ENCODE measurements at places on chromosomes 3 and 15.

DNA sequence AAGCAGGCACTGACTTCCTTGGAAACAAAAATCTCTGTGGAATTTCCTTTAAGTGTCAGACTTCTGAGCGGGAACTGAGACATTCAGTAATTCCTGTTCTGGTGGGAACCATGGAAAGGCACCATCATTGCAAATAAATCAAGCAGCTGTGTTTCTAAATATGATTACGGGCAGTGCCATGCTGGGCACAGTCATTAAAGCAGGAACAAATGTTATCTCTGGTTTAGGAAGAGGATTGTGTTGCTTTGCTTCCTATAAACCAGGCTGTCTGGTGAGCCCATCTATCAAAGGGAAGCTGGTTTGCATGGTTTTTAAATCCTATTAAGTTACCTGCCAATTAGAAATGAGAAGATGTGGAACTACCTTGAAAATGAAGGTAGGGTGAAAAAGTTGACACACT, 86.7 kb downstream of the EBLN2 start:
- no peak for DNase-seq

DNA sequence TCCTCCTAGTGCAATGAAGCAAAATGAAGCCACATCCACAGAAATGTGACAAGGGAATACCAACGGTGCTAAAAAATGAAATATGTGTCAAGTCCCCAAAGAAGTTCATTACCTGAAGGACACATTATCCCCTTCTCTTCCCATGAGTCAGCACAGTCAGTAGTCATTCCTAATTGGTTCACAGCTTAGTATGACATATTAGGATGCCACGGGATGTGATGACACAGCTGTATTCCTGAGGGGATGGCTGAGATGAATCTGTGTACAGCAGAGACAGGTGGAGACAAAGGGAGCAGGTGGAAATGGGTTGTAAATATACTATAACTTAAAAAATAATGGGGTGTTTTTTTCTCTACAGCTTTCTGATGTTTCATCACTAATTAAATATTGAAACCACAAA, 273.4 kb downstream of the ARRDC4 start:
- DNase-seq, result no peak

- no peak for DNase-seq
These were observed 138.6 kb downstream of the SUCLG2 start for GRCh38 chr3:67515778-67516177.

DNA sequence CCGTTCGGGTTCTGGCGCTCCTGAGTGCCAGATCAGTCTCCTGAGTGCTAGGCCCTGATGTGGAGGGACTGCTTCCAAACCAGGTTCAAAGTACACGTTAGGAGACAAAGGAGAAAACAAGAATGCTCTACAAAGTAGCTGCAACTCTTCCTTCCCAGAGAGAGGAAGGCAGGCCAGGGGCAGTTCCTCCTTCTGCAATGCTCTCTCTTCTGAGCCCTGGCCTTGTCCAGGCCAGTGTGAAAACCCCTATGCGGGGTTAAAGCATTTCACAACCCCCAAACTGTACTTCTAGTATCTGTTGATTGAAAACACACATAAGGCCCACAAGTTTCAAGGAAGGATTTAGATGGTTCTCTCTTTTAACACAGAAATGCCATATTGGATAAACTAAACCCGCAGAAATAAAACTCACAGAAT, 9.7 kb upstream of the CALML4 start:
- no peak for DNase-seq

GRCh38 chr3:197327701-197328100, 29.3 kb upstream of the DLG1 start:
- DNase-seq, result no peak

DNA sequence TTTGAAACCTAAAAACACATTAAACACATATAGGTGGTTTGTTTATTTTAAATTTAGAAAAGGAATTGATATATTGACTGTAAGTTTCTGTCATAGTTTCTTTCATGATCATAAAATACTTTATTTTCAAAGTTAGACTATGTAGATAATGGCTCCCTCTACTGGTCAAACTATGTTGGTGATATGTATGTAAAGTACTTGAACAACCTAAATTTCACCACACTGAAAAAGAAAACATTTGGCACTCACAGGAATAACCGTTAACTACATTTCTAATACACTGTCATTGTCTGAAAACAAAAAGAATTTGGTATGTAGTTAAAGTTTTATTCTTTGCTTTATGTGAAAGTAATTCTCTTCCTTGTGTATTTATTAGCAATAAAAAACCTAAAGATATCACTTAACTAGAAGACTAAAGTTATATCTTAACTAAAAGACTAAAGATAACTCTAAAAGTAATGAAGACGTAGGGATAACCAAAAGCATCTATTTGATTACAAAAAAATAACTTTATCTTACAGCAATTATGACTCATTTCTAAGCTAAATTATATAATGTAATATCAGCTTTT, 427.5 kb downstream of the VGLL3 start:
- DNase-seq, result no peak

DNA sequence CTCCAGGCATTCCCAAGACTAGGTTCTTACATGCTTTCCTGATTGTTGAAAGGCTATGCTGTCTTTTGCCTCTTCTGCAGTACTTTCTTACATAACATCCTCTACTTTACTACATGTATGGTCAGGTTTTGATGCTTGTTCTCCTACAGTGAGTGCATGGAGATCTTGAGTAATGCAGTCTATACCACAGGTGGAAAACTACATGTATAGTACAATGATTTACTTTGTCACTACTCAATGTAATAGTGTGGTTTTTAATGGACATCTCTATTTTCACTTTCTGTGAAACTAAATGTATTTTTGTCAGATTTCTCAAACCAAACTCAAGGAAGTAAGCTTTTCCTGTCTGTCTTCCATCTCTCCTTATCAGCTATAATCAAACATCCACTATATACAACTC, 657.0 kb downstream of the TUSC7 start:
- no peak for DNase-seq

GRCh38 chr3:155647206-155647605, 97.7 kb downstream of the PLCH1 start:
- DNase-seq, result no peak

DNA sequence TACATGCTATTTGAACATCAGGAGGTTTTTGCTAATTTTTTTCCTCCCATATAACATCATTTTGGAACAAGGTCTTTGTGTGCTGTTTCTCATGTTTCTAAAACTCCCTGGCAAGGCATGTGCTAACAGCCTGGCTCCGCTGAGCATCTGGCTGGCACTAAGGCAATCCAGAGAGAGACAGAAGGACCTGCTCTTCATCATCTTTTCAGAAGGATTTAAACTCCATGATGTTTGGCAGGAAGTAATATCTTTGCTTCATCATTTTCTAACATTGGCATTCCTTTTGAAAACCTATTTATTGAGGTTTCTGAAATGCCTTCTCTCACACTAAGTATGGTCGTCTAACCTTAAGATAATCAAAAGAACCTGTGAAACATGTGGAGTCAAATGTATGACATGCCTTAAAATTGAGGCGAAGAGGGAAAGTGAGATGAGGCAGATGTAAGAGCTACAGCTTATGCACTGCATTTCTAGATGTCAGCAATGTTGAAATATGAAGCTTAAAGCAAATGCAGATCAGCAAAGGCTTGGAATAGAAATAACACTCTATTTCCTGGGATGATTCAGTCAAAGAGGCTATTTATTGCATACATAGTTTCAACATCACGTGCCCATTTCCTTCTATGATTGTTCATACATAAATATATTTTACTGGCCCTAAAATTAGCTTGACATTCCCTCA, 592.0 kb downstream of the ZNF385D start:
- no peak for DNase-seq

- no peak for DNase-seq
These were observed 140.9 kb upstream of the TP63 start for GRCh38 chr3:189490337-189490736.

GRCh38 chr3:81308306-81308705, 453.1 kb downstream of the GBE1 start:
- no peak for DNase-seq

DNA sequence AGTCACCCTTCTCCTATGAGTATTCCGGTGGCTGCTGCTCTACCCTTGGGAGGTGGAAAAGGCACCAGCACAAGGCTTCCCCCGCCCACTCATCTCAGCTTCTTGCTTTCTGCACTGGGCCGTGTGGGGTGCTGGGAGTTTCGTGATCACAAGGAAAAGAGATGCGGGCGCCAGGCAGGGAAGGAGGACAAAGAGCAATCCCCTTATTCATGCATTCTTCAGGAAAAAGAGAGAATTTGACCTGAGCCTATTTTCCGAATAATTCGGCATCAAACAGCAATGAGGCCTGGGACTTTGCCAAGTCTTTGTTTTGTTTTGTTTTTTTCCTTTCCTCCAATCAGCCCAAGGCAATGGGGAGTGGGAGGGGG, 102.2 kb upstream of the LPP start:
- DNase-seq, result no peak

DNA sequence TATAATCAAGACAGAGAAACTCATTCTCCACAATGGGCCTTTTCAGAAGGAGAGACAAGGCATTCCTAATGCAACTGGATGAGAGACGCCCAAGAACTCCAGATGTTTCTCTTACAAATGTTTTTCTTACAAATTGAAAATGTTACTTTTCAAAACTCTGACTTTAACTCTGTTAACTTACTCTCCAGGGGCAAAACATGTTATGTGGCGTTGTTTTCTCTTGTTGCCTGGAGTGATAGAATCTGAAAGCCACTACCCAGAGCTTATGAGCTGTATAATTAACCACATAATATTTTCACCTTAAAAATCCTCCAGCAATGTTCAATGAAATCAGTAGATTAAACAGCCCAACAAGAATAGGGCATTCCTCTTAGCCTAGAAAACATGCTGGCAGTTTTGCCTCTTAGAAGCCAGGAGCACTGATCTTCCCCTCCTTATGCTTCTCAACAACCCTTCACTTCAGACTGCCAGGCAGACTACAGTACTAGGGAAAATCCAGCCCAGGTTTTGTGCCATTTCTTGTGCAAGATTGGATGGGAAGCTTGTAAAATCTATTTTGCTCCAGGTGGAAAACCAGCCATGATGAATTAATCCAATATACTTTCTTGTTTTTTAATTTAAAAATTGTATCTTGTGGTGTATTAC, 186.7 kb upstream of the GADL1 start:
- no peak for DNase-seq

GRCh38 chr3:62919784-62920465, 44.7 kb upstream of the CADPS start:
- DNase-seq, result no peak

- DNase-seq, result no peak
These were observed 28.9 kb downstream of the CLEC3B start for GRCh38 chr3:45055032-45055410.

- DNase-seq, result no peak
These were observed 71.9 kb downstream of the ANXA2 start for GRCh38 chr15:60325905-60326304.

- no peak for DNase-seq
These were observed 802.6 kb upstream of the ALCAM start for GRCh38 chr3:104564045-104564643.

DNA sequence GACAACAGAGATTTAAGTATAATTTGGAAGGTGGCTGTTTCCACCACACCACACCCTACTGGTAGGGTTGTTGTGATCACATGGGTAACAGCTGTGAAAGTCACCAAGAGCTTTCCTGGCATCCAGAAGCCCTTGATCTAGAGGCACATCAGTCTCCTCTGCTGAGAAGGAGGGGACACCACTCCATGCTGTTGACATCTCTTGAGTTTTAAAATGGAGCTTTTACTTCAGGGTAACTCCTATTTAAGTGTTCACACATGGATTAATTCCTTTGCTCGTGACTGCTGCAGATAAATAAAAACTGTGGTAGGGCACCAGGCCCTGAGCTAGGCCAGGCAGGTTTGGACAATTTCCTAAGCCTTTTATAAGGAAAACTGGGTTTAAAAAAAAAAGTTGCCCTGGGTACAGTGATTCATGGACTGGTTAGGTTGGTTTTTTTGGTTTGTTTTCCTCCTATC, 7.5 kb downstream of the EXOSC7 start:
- DNase-seq, result no peak

DNA sequence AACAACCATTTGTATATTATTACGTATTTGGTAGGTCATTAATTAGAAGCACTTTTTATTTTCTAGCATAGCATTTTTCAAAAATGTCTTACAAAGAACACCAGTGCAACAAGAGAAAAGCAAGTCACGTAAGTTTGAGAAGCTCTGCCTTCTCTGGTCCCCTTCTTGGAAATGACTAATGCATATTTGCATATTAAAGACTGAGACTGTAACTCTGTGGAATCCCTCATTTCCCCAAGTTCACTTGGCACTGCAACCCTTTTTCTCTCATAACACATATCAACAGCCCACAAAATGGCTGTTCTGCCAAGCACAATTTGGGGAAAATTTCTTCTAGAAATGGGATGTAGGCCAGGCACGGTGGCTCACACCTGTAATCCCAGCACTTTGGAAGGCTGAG, 176.3 kb downstream of the ERC2 start:
- DNase-seq, result no peak

DNA sequence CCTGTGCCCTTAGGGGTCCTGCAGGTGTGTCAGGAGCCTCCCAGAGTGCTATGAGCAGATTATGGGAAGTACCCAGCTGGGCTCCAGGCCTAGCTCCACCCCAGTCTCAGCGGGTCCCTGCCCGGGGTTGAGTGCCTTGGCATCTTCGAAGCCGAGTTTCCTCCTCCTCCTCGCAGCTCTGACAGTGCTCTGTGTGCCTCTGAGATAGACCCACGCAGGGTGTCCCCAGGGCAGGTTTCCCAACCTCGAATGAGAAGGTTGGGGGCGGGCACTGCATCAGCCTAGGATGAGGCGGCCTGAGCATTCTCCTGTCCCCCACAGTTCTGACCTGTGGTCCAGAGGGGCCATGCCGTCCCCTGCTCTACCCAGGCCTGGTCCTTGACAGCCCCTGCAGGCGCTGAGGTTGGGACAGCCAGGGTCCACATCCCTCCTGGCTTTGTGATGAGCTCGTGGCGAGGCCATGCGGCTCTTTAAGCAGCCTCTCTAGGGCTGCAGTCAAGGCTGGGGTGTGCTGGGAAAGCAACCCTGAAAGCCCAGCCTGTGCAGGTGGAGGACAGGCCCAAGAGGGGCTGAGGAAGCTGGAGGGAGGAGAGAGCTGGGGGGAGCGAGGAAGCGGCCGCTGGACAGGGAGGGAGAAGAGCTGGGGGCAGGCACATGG, 20.2 kb upstream of the SKOR1 start:
- no peak for DNase-seq

DNA sequence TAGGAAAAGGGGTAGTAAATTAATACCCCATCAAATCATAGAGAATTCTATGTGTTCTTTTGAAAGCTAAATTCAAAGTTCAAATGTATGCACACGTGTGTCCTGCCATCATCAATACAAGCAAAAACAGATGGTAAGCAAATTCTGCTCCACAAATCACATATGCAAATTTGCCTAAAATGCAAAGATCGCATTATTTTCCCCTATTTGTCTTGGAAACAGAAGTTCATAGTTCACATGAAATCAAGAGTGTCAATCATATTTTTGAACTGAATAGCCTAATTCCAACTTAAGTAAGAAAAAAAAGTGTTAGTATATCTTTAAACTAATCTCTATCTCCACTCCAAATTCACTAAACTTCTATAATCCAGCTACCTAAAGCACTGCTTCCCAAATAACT, 8.5 kb downstream of the ADAM10 start:
- DNase-seq, result no peak

All from KG1 (cell line).